ENCODE measurements at places on chromosomes 4 and X.

DNA sequence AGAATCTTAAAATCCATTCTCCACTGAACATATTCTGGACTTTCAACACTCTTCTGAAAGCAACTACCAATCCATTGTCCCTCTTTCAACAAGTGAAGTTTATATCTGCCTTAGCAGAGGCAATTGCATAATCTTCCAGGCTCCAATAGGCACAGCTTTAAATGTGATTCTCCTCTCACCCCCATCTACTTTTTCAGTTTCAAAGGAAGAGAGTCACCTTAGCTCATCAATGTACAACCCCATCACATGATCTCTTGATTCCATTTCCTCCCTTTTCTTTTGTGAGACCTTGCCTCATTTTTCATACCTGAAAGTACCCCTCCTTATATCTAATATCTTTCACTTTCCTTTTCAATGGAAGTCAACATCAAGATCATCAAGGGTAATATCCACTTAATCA, 921.7 kb upstream of the EPHA5 start:
- no peak for DNase-seq

DNA sequence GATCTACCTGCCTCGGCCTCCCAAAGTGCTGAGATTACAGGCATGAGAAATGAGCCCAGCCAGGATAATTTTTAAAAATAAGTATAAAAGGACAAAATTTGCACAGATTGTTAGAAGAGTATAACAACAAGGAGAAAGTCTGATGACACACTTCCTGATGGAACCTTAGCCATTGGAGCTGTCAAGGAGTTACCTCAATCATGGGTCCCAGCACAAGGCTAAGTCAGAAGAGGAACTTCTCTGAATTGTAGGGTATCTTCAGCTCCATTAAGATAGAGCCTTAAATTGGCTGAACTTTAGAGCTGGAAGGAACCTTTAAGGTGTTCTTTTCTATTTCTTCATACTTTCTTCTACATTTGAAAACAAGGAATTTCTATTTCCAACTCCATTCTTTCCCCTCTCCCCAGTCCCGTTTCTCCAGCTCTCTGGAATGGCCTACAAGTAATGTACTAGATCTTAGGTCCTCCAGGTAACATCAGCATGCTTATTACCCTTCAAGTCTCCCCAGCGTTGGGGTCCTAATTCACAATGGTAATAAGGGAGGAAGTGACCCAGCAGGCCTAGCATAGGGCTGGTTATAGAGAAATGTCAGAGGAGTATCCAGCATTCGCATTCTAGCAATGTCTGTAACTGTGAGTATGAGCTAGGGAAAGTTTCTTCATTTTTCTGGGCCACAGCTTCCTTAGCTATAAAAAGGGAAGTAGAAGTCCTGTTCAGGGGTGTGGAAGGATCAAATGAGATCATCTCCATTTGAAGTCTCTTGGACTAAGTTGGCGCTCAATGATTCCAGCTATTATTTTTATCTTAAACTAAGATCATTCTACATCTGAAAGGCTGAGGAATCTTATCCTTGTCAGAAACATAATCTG, 18.5 kb upstream of the RBPJ start:
- no peak for DNase-seq

DNA sequence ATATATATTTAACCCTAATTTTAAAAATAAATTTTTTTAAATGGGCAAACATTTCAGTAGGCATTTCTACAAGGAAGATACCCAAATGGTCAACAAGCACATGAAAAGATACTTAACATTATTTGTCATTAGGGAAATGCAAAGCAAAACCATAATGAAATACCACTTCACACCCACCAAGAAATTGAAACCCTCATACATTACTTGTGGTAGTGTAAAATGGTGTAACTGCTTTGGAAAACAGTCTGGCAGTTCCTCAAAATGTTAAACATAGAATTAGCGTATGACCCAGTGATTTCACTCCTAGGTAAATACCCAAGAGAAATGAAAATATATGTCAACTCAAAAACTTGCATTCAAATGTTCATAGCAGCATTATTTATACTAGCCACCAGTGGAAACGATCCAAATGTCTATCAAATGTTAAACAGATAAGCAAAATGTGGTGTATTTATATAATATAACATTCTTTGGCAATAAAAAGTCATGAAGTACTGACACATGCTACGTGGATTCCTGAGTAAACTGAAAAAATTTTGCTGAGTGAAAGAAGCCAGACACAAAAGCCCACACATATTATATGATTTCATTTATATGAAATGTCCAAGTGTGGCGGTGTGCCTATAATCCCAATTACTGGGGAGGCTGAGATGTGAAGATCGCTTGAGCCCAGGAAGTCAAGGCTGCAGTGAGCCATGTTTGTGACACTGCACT, 16.6 kb downstream of the TRIM2 start:
- DNase-seq: no peak

DNA sequence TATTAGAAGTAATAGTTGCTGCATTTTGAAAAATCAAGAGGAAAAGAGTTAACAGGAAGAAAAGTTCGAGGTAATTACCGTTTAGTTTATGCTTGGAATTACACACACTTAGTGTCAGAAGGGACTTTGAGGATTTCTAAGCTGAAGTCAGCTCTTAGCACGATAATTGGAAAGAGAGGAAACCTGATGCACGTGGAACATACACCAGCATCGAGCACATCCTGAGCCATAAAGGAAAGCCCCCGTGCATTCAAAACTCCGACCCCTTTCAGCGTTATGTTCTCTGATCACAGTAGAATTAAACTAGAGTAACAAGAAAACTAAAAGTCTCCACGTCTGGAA, 400 bp upstream of the PAQR3 start:
- no peak for DNase-seq

DNA sequence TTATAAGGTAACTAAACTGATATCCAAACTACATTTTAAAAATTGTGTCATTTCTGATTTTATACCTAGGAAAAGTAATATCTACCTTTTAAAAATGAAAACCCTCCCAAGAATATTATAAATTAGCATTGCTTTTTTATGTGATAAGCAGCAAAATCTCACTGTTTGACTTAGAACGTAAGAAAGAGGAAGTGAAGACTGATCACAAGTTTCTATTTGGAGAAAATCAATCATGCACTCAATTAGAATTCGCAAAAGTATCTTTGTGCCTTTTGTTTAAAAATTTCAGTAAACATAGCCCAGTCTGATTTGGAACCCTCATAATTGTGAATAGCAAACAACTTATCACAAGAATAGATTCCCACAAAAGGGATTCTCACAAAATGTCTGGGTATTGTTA, 142.7 kb downstream of the TENM3 start:
- no peak for DNase-seq

GRCh38 chr4:140662082-140662869, 93.5 kb upstream of the UCP1 start:
- DNase-seq: no peak

GRCh38 chrX:2642791-2643190, 48.3 kb upstream of the CD99 start:
- DNase-seq: no peak

- DNase-seq: no peak
Observed at GRCh38 chrX:151177141-151178027, 1.0 kb downstream of the GPR50 start.

GRCh38 chr4:10151182-10151581, 34.6 kb upstream of the WDR1 start:
- no peak for DNase-seq

DNA sequence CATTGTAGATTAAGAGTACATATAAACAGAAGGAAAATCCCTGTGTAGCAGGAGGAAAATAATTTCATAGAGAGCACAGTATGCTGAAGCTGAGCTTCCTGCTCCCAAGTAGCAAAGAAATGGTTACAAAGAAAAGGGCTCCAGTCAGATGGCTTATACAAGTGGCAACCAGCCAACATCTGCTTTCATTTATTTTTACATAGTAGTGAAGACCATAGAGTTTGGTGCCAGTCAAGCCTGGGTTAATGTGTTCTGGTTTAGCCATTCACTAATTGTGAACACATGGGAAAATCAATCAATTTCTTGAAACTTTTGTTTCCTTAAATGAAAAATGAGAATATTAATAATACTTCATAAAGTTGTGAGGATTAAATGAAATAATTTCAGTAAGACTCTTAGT, 111.3 kb upstream of the ELOVL6 start:
- no peak for DNase-seq

- DNase-seq: no peak
Observed at GRCh38 chr4:182370491-182370890, 127.3 kb downstream of the TENM3 start.

- no peak for DNase-seq
Observed at GRCh38 chr4:148055844-148056243, 324.0 kb downstream of the ARHGAP10 start.

- no peak for DNase-seq
Observed at GRCh38 chrX:74351760-74352159, 47.8 kb downstream of the ZCCHC13 start.

DNA sequence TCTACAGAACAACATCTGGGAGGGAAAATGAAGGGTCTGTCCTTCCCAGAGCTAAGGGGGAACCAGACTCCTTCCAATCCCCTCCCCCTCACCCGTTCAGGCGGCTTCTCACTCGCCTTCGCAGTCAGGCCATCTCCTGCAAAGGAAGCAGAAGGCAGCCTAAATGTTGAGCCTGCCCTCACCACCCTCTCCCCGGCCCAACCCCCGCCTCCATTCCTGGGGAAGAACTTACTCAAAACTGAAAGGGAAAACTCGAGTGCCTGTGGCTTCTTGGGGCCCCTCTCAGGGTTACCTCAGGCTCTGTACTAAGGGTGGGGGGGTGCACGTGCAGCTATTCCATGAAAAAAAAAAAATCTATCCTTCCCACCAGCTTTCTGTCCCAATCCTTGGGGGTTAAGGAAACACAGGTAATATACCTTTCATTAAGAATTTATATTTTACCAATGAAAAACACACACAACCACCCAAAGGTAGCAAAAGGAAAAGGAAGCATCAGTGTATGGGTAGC, 2.4 kb downstream of the ZMYM3 start:
- DNase-seq: no peak

DNA sequence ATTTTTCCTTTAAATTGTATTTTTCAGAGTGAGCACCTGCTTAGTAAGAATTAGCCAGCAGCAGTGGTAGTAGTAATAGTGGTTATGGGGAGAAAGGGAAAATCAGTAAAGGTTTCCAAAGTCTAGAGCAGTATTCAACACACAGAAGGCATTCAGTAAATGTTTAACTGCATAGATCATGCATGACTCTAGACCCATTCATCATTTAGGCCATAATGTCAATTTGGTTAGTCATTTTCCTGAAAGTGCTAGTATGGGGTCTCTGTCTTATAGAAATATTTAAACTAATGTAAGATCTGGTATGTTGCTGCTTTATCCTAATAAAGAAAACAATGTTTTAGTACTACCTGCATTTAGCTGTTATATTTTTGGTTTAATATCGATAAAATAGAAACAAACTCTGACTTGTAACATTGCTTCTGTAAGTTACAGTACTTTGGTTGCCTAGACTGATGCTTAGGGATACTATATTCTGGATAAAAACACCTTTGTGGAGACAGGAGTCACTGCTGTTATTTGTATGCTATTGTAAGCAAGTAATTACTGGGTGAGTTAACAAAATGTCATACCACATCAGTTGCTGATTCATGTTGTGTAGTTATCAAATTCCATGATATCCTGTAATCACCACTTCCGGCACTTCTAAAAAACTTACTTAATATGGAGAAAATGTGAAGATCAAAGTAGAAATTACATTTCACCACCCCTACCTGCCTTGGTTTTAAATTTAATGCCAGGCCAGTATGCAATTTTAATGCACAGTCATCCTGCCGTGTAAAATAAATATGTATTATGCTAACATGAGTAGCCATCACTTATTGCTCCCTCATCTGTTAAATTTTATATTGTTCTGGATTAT, 115.8 kb upstream of the BMPR1B start:
- DNase-seq: no peak

DNA sequence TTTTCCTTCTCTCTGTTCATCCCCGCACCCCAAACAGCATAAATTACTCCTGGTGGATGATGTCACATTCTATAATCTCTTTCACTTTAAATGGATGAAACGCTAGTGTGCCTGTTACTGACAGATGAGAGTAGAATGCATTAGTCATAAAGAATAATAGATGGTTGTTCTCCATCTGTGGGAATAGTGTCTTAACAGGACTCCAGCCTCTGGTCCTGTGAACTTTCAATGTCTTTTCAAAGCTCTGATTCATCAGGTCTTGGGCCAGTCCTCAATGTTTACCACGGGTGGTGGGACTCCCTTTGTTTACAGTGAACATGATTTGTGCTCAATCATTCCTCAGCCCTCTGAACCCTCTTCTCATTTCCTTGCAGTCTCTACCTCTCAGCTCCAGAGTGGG, 182.6 kb downstream of the GABRB1 start:
- DNase-seq: no peak

DNA sequence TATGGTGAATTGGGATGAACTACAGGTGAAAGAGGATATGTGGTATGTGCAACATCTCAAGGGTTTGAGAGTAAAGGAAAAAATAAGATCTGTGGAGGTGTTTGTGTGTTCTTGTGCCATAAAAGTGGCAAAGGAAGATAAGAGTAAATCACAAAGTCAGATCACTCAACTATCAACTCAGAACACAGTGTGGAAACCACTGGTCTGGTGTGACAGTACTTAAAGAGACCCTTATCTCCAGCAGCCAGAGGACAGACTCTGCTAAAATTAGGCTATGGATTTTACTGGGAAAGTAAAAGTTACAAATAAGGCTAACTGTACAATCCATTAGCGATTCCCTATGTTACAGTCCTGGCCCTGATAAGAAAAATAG, 54.0 kb upstream of the PRDM8 start:
- DNase-seq: no peak

DNA sequence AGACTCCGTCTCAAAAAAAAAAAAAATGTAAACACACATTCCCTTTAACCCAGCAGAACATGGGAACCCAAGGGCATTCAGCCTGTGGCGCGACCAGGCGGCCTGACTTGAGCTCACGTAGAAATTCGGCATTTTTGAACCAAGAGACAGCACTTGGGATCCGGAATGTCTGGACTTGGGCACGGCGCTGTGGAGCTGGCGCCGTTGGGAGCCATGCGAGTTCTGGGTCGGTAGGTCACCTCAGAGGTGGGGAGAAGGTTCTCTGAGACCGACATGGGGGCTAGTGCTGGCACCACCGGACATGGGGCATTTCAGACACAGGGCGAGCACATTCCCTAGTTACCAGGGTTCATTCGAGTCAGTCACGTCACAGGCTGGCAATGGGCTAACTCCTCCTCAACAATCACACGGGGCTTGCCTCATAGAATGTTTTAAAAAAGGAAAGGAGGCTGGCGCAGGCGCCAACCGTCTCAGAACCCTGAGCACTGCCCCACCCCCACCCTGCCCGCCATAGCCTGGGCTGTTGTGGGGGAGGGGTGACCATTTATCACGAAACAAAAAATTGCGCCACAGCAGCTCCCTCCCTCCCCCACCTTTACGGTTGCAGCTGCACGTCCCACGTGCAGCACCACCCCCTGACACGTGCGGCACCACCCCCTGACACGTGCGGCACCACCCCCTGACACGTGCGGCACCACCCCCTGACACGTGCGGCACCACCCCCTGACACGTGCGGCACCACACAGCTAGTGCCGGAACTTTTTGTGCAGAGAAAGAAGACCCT, at the start of gene TEX28:
Gene TEX28 (minus strand): TSS at position 334 of the 784 bp plus-strand sequence. CDS start 3,007 bp downstream, outside the sequence.
- no peak for DNase-seq

- no peak for DNase-seq
Observed at GRCh38 chr4:33911959-33912358, 2332.4 kb downstream of the ARAP2 start.
